ENCODE measurements at places on chromosomes 5 and 9.

- DNase-seq = no peak
These were observed 35.4 kb upstream of the TGFBI start for GRCh38 chr5:135993335-135993879.

DNA sequence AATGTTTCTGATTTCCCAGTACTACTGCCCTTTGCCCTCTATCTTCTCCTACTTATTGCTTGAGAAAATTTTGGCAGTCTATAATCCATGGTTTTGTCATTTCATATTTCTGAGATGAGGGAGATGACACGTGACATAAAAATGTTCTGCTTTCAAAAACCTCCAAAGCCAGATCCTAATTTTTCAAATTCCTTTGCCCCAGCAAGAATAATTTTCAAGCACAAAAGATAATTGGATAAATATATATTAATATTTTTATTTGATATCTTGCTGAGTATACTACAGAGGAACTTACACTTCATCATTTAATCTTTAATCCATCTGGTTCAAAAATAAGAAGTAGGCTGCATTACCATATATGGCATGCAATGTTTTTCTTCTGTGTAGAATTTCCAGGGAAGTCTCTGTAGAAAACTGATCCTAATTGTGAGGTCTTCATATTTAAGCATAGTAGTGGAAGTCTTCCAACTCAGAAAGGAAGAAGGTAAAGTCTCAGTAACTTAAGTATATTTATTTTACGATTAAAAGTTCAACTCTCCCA lies 1738.8 kb downstream of the EFNA5 start:
- no peak for DNase-seq

DNA sequence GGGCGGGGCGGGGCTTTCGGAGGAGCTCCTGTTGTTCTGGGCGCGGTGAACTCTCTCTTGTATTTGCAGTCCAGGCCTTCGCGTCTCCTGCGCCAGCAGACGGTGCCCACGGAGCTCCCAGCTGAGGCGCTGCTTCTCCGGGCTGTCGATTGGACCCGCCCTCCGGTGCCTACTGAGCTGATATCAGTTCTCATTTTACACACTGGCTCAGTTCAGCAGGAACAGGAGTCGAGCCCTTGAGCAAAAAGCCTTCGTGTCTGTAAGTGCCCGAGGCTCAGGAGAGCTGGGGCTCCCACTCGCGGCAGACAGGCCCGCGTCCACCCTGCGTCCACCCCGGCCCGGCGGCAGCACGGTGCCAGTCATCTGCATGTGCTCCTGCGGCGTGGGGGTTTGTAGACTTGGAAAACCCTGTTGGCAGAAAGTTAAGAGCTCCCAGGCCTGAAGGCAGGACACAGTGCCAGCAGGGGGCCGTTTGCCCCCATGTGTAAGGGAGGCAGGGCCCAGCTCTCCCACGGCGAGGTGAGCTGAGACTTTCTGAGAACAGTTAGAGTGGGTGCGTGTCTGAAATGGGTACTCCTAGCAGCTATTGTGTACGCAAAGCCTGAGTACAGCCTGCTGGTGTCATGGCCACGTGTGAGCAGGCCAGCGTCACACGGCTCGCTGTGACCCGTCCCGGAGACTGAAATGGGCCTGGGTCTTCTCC lies 231.5 kb downstream of the FANCC start:
- no peak for DNase-seq

- DNase-seq = no peak
These were observed 278.4 kb downstream of the EBF1 start for GRCh38 chr5:158821331-158821730.

- no peak for DNase-seq
These were observed 82.9 kb upstream of the RUFY1 start for GRCh38 chr5:179467441-179467840.

- DNase-seq = peak; percentile 87
These were observed at the start of gene EIF4EBP3 for GRCh38 chr5:140547508-140548299. EIF4EBP3 (plus strand) TSS chr5:140547662; CDS start chr5:140547738, 76 bp downstream.

DNA sequence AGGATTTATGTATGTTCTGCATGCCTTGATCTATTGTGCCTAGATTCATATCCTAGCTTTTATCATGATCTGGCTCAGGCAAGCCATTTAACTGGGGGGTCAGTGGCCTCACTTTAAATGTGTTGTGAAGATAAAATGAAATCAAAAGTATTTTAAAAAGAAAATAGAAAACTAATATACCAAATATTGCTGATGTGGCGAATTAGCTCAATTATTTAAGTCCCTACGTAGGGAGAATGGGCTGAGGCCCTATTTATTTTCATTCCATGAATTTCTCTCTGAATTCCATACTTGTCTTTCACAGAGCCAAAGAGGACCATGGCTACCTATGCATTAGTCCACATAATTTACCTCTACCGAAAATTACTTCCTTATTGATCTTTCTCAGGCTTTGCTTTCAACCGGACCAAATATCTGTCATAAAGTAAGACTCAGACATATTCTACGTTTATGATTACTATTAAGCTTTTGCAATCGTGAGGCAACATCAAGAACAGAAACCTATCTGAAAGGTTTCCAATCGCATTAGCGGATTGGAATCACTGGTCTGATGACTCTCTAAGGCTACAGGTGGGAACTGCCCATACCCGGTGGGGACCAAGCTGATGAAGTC lies 1.7 kb downstream of the MBLAC2 start:
- DNase-seq = no peak

GRCh38 chr9:129398101-129398960 lies 220.3 kb upstream of the IER5L start:
- no peak for DNase-seq

DNA sequence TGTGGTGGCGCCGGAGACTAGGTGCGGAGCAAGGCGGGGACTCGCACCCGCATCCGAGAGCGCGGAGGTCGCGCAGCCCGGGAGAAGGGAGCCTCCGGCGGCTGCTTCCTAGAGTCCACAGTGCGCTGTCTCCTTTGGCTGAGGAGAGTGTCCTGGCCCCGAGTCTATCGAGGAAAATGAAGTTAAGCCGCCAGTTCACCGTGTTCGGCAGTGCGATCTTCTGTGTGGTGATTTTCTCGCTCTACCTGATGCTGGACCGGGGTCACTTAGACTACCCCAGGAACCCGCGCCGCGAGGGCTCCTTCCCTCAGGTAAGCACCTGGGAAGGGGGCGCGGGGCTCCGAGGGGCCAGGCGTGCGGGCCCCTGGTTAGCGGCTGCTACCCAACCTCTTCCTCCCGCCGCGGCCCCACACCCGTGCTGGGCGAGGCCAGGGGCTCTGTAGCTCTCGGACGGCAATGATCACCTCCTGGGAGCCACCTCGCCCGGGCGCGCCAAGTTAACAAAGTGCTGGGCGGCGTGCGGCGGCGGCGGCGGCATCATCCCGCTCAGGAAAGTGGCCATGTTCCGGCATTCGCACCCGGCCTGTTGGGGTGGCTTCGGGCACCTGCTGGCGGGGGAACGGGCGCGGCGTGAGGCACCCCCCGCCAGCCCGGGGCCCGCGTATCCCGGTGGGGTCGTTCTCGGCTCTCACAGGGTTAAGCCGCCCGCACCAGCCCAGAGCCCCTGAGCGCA lies 681 bp downstream of the MAN2A1 start:
- no peak for DNase-seq

DNA sequence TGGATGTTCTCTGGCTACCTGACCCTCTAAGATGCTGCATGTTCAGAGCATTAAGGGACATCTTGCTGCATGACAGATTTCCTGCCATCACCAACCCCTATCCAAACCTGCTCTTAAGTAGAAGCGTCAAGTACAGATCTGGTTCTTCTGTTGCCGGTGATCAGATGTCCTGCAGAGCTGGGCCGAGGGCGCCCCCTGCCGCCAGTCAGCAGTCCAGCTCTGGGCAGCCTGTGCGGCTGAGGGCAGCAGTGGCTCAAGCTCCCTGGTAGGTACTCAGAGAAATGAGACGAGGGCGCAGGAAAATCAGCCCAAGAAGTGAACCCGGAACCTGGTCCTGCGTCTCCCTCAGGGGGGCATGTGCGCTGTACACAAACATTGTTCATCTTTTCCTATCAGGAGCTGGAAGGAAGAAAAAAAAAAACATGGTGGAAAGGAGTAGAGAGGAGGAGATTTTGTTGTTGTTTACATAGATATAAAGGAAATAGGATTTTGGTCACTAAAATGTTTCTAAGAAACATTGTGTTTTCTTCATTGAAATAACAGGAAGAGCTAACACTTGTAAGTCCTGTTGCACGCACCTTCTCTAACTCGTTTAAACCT lies 95.8 kb downstream of the CFAP90 start:
- peak; percentile 41 for DNase-seq

GRCh38 chr5:122465031-122465577 lies 153.1 kb downstream of the SNCAIP start:
- DNase-seq = no peak

GRCh38 chr5:74400067-74400466 lies 240.5 kb downstream of the ENC1 start:
- no peak for DNase-seq

DNA sequence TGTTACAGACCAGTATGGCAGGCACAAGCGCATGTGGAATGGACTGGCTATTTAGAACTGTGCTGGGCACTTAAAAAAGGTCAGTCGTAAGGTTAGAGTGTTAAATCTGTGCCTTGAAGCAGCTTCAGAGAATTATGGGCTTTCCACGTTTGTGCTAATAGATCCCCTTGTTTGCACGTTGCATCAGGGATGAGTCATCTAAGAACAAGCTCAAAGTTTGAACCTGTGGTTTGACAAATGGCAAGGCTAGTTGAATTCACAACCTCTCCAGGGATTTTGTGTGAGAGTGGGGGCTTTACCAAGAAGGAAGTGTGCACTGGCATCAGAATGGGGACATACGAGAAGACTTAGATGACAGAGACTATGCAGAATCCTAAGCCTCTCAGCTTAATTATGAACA lies 249.6 kb downstream of the IRX1 start:
- DNase-seq = no peak

GRCh38 chr9:5493679-5494511 lies 16.4 kb upstream of the PDCD1LG2 start:
- DNase-seq = peak; percentile 3

DNA sequence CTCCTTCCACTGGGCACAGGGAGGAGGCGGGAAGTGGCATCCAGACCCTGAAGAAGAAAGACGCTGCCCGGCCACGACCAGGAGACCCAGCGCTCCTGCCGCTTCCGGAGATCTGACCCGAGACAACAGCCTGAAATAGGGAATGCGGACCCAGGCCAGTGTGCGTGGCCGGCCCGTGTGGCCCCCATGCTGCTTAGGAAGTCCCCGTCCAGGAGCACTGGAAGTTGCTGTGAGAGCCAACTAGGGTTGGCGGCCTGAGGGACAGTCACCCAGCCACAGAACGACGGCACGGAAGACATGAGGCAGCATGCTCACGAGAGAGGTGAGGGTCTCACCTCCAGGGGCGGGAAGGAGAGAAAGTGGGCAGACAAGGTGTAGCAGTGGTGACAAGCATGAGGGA lies 17.0 kb downstream of the SH3GLB2 start:
- no peak for DNase-seq

GRCh38 chr5:57324861-57325260 lies 151.0 kb downstream of the GPBP1 start:
- DNase-seq = no peak

- DNase-seq = peak; percentile 19
These were observed 119.8 kb downstream of the AUH start for GRCh38 chr9:91241909-91242308.

DNA sequence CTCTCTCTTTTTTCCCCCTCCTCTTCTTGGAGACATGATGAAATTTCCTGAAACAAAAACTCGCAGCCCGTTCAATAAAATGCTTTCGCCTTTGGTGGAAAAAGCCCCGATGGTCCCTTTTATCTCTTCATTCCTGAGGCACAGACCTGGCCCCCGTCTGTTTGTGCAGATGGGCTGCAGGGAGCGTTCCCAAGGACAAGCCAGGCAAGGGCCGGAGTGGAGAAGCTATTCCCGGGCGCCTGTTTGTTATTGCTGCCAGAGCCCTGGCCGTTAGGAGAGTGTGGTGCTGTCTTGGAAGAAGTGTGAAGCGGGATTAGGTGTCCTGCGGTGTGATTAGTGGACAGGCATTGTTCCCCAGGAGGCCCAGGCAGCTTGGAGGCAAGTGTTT lies 71.9 kb downstream of the SMIM23 start:
- no peak for DNase-seq

DNA sequence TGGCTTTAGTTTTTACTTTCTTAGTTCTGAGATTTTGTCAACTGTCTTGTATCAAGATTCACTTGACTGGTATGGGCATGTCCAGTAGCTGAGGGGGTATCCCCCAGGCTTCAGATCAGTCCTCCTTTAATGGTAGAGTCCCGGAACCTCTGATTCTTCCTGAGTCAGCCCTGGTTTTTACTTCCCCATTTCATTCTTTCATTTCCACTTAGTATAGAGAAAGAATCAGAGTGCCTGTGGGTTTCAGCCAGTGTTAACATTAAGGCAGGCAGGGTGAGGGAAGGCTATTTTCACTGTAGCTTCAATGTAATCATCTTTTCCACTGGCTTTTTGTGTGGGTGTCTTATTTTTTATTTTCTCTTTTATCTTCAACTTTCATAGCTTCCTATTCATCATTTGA lies 8.3 kb upstream of the COMMD10 start:
- DNase-seq = no peak

DNA sequence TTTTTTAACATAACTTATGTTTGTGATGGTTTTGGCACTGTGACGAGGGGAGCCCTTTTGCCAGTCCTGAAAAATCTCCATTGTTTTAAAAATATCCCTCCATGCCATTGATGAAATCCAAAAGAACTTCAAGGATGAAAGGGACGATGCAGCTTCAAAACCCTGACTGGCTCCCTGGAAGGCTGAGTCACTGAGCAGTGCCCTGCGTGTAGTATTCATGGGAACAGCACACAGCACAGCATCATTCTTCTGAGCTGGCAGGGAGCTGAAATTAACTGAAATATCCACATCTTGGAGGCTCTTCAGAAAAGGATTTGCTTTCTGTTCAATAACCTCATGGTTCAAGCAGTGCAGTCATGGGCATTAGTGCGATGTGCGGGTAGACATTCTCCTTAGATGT lies 29.7 kb downstream of the PDE4D start:
- DNase-seq = no peak

DNA sequence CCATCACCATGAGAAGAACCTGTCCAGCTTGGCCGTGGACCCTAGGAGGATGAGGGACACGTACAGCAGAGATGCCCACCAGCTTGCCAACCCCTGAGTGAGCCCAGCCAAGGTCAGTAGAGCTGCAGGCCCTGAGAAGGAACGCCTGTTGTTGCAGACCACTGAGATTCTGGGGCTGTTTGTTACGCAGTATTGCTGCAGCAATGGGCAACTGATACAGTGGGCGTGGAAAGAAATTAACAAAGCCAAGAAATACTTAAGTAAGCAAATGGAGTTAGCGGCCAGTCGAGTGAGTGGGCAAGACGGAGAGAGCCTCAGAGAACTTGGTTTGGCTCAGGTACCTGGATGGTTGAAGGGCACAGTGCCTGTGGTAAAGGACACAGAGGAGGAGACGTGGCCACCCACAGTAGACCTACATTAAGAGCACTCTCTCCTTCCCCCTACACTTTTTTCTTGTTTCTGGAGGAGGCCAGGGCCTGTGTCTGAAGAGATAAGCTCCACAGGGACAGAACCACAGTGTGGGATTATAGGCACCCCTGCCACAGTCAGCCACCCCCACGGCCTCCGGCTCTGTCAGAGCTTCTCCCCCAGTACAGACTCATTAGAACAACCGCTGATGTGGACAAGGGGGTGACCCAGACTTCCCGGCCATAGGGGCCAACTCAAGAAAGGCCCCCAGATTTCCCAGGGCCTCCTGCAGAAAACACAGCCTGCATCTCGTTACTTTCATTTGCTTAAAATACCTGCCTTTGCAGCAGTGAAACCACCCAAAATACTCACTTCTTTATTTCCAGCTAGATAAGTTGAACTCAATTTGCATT lies 40.1 kb upstream of the GRHPR start:
- DNase-seq = no peak
